ENCODE measurements at places on chromosomes 5 and 9. TPM values are rescaled to one million over a fixed set of nuclear protein-coding genes. Genes with fewer than 3 reads are reported as not detected.

The TERT gene
- total RNA-seq, result 0.10 TPM

The ANKDD1B gene
- 0.42 TPM for total RNA-seq

The ARHGEF39 gene
- total RNA-seq, result 3.1 TPM

The TLR4 gene
- 1.8 TPM for total RNA-seq

The FSD1L gene
- total RNA-seq, result 3.2 TPM

The SLC34A1 gene
- total RNA-seq, result 0.31 TPM

The SPATA6L gene
- 9.2 TPM for total RNA-seq

The IL3 gene
- not detected for total RNA-seq

The FCN2 gene
- not detected for total RNA-seq

The C8G gene
- 1.4 TPM for total RNA-seq

The TMOD1 gene
- 0.94 TPM for total RNA-seq

The SLC6A19 gene
- not detected for total RNA-seq

The IFNW1 gene
- total RNA-seq, result not detected

The FOXI1 gene
- total RNA-seq, result not detected

The CNTNAP3 gene
- total RNA-seq, result not detected

The NMUR2 gene
- not detected for total RNA-seq

The ASPN gene
- total RNA-seq, result not detected

The PPP1R26 gene
- 2.6 TPM for total RNA-seq

The APBB3 gene
- 59.0 TPM for total RNA-seq

The CARD9 gene
- total RNA-seq, result 0.86 TPM

The TAF1L gene
- total RNA-seq, result not detected

The SETD9 gene
- 3.5 TPM for total RNA-seq

The TMC1 gene
- not detected for total RNA-seq

The IL5 gene
- total RNA-seq, result not detected

The GABRA1 gene
- 0.10 TPM for total RNA-seq

The TIGD6 gene
- total RNA-seq, result 1.4 TPM

The PRUNE2 gene
- not detected for total RNA-seq

The LRRTM2 gene
- total RNA-seq, result 0.10 TPM

The BTNL3 gene
- total RNA-seq, result not detected

The GPR21 gene
- 1.6 TPM for total RNA-seq

The SLC1A3 gene
- total RNA-seq, result not detected

The STK32A gene
- not detected for total RNA-seq

The ADAMTS2 gene
- not detected for total RNA-seq

The UBTD2 gene
- total RNA-seq, result 3.9 TPM

The FGF10 gene
- not detected for total RNA-seq

The NR5A1 gene
- total RNA-seq, result not detected

The TMEM252 gene
- total RNA-seq, result not detected

The ARSB gene
- total RNA-seq, result 8.6 TPM

The PCDHGA7 gene
- 0.25 TPM for total RNA-seq

The CDHR2 gene
- 2.4 TPM for total RNA-seq

The PCDHGA6 gene
- 0.10 TPM for total RNA-seq

The TBC1D2 gene
- total RNA-seq, result 8.2 TPM

The ASS1 gene
- not detected for total RNA-seq

The ITK gene
- total RNA-seq, result 319 TPM

The GAS1 gene
- 0.42 TPM for total RNA-seq

The FREM1 gene
- total RNA-seq, result not detected

The DMRTA1 gene
- total RNA-seq, result 0.42 TPM

The IL9 gene
- not detected for total RNA-seq

The PLK2 gene
- 15.8 TPM for total RNA-seq

The IL6ST gene
- total RNA-seq, result 159 TPM

The TAS2R1 gene
- total RNA-seq, result not detected

The SLC46A2 gene
- total RNA-seq, result 0.47 TPM

The NINJ1 gene
- 169 TPM for total RNA-seq

Measured in T-helper 17 cell (primary cell).